ENCODE measurements at places on chromosomes 11 and 22.

DNA sequence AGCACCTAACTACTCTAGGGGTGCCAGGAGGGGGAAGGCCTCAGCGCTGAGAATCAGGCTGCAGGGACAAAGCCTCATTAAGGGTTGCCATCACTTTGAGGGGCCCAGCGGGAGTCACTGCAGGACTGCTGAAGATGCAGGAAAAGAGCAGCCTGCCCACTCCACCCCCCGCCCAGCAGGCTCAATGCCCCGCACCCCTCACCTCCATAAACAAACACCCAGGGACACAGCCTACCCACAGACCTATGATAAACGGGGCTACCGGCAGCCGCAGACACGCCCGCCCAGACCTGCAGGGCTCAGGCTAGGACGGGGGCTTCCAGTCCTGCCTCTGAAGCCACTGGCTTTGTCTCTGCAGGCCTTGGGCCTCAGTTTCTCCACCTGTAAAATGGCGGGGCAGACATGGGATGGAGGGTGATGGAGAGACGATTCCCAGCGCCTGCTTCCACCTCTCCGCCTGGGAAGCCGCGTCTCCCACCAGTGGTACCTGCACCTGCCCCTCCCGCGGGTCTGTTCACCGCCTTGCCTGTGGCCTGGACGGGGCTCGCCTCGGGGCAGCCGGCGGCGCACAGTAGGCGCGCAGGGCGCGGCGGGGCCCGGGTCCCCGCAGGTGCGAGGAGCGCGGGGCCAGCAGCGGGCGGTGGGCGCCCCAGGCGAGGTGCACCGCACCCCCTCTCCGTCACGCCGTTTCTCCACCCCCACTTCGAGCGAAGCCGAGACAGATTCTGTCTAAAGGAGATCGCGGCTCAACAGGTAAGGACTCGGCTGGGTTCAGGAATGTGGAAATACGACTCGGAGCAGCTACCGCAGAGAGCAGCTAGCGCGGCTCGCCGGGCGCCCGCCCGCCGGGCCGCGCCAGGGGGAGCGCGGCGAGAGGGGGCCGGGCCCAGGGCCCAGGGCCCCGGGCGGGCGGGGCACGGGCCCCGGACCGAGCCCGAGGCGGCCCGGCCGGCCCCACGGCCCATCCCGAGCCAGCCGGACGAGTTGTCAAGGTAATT, 1.5 kb downstream of the WNT7B start:
- no peak for DNase-seq

GRCh38 chr22:40534379-40535188, 101.9 kb downstream of the MRTFA start:
- no peak for DNase-seq

DNA sequence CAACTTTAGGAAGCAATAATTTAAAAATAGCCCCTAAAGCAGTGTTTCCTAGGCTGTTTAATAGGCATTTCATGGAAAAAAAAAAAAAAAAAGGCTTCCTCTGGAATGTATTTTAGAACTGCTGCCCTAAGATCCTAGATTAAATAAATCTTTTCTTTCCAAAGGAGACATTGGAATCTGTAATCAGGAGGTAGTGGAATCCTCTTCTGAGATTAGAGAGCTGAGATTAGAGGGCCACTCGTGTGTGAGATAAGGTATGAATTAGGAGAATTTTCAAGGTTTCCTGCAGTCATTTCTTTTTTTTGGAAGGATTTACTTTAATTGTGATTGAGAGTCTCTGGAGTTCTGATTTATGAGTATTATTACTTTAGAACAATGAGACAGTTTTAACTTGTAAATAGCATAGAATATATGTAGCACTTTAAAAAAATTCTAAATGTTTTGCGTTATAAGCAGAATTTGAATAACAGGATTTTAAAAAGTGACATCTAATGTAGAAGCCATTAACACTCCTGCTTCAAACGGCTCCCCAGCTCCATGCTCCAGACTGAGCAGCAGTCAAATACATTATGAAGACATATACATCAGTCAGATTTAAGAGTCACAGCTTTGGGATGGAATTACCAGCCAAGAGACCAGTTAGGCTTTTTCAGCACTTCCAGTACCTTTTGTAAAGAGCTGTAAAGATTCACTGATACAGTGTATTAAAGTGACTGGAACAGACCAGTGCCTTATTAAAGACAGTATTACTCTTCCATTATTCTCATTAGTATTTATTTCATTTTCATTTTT, 5.0 kb downstream of the EED start:
- no peak for DNase-seq

- no peak for DNase-seq
Measured at GRCh38 chr11:10638316-10638925, 55.1 kb downstream of the IRAG1 start.

- no peak for DNase-seq
Measured at GRCh38 chr11:1231396-1232020, 8.6 kb downstream of the MUC5B start.

- DNase-seq: no peak
Measured at GRCh38 chr11:9747229-9747628, 83.4 kb downstream of the SWAP70 start.

DNA sequence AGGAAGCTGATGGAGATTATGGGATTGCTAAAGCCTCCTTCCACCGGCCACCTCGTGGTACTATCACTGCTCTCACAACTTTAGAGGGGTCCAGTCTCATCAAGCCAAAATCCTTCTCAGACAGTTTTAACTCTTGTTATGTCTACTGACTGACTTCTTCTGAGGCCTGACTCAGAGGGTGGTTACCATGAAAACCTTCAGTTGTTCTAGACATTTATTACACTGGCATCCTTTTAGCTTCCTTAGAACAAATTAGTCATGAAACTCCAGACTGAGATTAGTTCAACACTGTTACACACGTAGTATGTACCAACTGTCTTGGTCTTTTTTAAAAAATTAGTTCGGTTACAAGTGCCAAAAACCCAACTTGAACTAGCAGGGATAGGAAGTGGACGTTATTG, 7.5 kb downstream of the DIXDC1 start:
- no peak for DNase-seq

DNA sequence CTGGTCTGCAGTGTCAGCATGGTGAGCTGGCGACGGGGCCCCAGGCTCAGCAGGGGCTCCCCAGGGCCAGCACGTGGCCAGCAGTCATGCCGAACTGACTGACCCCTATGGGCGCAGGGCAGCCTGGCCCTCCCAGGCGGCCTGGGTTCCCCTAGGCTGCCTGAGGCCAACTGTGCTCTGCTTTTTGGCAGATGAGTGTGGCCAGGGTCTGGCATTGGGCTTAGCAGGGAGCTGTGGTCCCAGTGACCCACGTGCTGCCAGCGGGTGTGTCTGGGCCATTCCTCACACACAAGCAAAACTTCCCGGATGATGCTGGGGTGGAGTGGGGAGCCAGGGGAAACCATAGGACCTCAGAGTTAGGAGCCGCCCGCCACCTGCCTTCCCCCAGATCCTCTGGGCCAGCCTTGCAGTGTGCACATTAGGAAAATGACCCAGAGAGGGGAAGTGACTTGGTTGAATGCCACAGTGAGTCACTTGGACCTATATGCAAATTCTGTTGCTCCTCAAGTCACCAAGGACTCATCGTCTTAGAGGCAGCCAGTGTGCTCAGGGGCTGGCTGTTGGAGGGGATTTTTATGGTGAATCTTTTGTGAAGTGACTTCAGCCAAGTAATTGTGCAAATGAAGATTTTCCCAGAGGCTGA, 6.5 kb downstream of the ADORA2A start:
- DNase-seq: no peak

DNA sequence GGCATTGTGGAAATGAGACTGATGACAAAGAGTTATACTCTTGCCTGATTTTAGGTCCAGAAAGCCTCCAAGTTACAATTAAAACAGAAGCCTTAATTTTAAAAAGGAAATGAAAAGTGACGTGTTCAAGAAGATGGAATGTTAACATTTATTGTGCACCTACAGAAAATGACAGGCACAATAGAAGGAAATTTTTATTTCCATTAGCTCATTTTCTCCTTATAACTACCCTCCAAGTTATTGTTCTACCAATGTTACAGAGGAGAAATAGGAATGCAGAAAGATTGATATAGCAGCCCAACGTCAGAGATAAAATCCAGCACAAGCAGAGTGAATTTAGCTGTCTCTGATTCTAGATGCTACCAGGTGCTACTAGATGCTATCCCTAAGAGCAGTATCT, 736.9 kb upstream of the KIRREL3 start:
- no peak for DNase-seq
